T-helper 22 cell (primary cell): ENCODE measurements at places on chromosomes 16 and 17.
A peak's percentile ranks its signal among the peaks of the same experiment; 100 is the strongest.

DNA sequence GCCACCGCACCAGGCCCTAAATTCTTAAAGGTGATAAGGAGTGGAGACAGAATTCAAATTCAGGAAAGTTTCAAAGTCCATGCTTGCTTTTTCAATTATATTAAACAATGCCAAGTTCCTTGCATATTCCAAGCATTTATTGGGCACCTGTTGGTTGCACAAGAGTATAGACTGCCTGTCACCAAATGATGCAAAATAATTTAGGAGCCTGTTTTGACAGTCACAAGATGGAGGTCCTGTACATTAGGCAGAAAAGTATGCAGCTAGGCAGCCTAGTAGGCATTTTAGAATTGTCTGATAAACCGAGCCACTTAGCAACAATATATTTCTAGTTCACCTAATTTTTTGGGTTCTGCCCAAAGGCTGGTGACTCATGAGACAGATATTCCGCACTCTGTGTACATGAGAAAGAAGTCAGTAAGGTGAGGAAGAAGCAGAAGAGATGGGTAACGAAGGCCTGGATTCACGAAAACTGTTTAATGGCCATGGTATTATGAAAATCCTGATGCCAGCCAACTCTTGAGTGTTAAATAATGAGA, 7.3 kb downstream of the ACACA start:
- no peak for DNase-seq

GRCh38 chr16:27209591-27209990, 6.3 kb downstream of the KDM8 start:
- no peak for DNase-seq

GRCh38 chr16:2795395-2796143, 2.7 kb upstream of the PRSS41 start:
- no peak for DNase-seq

GRCh38 chr17:57962279-57963148, 7.3 kb upstream of the CUEDC1 start:
- no peak for DNase-seq

DNA sequence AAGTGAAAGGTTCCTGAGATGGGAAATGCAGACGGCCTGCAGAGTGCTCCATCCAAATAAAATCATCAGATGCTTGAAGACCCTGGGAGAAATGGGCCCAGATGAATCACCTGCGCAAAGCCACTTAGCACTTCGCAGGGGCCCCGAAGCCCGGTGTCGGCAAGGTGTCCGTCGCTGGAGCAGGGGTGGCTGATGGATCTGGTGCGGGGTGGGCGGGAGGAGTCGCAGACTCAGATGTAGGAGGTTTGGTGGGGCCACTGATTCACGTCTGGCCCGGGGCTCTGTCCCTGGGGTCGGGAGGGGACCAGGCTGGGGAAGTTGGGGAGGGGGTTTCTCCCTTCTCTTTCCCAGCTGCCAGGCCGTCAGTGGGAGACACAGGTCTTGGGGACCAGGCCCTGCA, 21.6 kb upstream of the SSTR5 start:
- no peak for DNase-seq

GRCh38 chr17:798246-798645, 16.1 kb downstream of the MRM3 start:
- DNase-seq, result no peak

GRCh38 chr17:21425321-21425720, 49.2 kb downstream of the KCNJ12 start:
- no peak for DNase-seq

- no peak for DNase-seq
Measured at GRCh38 chr17:48770954-48771353, 42.4 kb upstream of the HOXB13 start.

GRCh38 chr16:85836706-85837582, 37.4 kb downstream of the COX4I1 start:
- no peak for DNase-seq

DNA sequence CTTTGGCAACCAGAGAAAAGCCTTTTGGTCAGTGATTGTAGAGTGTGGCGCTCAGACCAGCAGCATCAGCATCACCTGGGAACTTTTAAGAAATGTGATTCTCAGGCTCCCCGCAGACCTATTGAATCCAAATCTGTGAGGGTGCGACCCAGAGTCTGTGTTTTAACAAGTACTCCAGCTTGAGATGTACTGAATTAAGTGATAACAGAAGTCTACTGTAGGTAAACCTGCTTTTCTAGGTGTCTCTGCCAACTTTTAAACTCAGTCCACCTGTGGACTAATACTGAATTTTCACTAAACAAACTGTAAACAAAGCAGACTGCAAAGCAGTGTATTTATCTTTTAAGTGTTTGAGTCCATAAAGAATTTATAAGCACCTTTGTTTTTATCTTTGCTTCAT, 43.6 kb downstream of the NUP93 start:
- no peak for DNase-seq

- no peak for DNase-seq
Measured at GRCh38 chr16:15861996-15862395, 5.2 kb upstream of the MYH11 start.

GRCh38 chr16:31033709-31034492, 543 bp downstream of the STX4 start:
- DNase-seq, result peak; percentile 74

- no peak for DNase-seq
Measured at GRCh38 chr17:44911133-44912001, 3.9 kb downstream of the GFAP start.

GRCh38 chr16:86740906-86741799, 162.8 kb downstream of the FOXL1 start:
- DNase-seq, result no peak

DNA sequence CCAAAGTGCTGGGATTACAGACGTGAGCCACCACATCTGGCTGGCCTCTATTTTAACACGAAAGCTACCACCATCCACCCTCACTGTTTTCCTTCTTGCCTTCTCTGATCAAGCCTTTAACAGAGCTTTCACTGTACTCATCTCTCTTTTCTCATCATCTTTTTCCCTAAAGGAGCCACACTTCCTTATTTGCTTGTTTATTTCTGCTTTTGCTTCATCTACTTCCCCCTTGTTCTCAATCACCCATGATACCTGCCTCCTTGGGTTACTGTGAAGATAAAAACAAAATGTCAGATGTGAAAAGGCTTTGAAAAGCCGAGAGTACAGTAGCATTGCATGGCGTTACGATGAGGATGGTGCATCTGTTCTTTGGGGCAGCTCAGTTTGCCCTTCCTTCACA, 79.9 kb downstream of the ZNF18 start:
- DNase-seq, result no peak

GRCh38 chr16:69166221-69166833, 20.6 kb upstream of the SNTB2 start:
- no peak for DNase-seq

DNA sequence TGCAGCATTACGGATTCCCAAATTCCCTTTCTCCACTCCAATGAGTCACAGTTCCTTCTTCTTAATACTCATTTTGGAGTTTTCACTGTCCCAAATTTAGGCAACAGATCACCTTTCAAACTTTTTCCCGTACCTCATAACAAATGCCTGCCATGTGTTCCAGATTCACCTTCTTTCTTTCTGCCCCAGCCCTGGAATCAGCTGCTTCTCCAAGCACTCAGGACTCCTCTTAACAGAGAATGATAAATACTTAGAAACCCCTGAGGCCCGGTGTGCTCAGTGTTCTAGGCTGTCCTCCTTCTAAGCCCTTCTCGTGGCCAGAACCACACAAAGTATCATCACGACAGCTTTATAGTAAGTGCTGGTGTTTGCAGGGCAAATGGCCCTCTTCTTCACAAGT, 14.9 kb downstream of the CSNK1D start:
- DNase-seq, result no peak

DNA sequence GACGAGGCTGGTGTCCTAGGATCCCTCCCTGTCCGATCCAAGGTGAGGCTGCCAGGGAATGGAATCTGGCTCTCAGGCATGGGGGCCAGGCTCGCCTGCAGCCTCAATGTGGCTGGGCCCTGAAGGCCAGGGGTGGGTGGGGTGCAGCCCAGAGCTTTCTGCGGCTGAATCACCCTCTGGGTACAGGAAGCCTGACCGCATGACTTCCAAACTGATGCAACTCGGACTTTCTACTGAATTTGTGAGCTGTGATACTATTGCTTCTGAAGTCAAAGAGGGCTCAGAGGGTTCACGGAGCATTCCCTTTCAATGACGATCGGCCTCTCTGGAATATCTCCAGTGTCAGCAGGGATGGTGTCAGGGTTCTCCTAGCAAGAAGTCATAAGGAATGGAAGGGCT, 123.7 kb downstream of the METRNL start:
- no peak for DNase-seq

DNA sequence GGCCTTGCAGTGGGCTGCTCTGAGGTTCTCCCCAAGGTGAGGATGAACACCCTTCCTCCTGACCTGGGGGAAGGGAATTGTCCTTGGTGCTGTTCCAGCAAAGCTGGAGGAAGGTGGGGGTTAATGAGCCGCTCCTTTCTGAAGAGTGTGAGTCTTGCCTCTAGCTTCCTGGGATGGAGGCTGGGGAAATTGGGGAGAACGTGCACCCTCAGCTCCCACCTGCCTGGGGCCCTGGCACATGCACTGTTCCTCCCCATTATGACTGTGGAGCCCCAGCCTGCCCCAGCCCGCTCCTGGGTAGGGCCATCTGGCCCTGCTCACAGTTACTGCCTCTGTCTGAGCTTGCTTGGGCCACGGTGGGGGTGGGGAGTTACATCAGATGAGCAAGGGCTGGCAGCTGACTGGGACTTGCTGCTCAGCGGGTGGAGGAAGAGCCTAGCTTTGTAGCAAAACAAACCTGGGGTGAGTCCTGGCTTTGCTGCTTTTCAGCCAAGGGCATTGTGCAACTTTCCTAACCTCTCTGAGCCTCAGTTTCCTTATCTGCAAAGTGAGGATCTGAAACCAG, 11.1 kb downstream of the TNS4 start:
- DNase-seq, result no peak

GRCh38 chr17:42484304-42484703, 25.6 kb downstream of the ATP6V0A1 start:
- peak; percentile 66 for DNase-seq

DNA sequence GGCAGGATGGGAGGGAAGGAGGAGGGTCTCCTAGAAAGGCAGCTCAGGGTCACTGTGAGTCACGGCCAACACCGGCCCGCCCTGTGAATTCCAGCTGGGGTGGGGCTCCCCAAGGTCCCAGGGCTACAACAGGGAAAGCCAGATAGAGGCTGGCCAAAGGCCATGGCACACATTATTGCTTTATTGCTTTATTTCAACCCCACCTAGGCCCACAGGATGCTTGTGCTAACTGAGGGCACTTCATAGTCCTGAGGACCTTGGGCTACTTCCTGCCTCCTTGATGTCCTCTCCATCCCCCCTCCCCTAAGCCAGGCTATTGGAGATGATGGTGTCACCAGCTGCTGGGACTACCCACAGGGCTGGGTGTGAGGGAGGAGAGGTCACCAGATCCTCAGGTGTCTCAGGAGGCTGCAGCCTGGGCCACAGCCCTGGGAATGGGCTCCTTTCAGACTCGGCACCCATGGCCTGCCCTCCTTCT, 26.1 kb downstream of the LRRC75A start:
- DNase-seq, result no peak

GRCh38 chr16:67648088-67648763, 3.3 kb downstream of the CARMIL2 start:
- no peak for DNase-seq

DNA sequence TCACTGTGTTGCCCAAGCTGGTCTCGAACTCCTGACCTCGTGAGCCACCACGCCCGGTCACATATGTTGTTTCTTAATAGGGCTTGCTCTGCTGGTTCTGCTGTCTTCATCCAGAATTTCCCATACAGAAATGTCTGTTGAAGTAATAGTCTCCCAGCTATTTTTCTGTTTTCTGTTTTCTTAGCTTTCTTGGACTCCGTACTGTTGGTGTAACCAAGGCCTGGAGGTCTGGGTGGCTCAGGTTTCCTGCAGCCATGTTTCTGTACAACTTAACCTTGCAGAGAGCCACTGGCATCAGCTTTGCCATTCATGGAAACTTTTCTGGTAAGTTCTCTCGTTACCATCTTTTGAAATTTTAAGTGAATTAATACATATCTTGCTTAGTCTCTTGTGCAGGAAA, 2.8 kb downstream of the SF3B3 start:
- no peak for DNase-seq

GRCh38 chr16:67087291-67087690, 22.4 kb upstream of the PHAF1 start:
- DNase-seq, result no peak

- DNase-seq, result no peak
Measured at GRCh38 chr16:31877876-31878642, 4.5 kb downstream of the ZNF267 start.

- DNase-seq, result no peak
Measured at GRCh38 chr17:74520790-74521480, 10.3 kb downstream of the CD300LB start.
